CD4-positive, alpha-beta T cell treated with Interleukin-17A for 1 hour (primary cell): ENCODE measurements at places on chromosomes 3 and 15.

DNA sequence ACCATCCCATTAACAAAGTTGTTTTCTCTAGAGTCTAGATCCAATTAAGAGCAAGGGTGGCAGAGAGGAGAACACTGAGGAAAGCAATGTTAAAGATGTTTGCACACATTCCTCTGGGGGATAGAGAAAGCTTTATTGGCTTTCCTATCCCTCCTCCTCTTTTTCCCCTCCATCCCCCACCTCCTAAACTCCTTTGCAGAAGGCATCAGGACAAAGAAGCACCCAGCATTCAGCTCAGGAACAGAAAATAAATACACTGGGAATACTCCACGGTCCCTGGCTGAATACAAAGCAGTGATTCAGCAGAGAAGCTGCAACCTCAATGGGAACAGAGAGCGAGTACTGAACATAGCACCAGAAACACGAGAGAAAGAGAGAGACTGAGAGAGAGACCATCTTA lies 21.9 kb downstream of the LSAMP start:
- no peak for DNase-seq

DNA sequence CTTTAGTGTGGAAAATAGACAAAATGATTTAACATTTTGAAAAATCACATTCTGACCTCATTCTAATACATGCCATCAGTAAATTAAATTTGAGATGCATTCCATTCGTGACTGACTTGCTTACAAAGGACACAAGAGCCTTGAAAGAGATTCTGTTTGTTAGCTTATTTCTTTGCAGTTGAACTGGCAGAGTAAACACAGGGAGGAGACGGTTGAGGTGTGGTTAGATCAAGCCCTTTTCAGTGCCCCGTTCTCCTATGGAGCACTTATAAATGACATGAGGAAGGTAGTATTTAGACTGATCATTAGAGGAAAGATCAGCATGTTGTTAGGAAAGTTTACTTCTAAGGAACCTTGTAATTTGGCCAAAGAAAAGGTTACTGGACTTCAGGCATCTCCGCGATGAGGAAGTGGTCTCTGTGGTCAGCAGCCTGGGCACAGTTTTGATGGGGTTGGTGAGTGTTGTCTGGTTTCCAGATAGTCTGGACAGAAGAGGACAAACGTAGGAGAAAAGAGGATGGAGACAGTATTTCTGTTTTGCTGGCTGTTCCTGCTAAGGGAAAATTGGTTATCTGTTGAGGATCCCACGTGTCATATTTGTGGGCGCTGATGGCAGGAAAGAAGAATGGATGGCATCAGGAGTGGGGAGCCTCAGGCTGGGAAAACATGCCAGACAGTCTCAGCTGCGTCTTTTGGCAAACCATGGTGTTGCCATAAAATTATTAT lies 328.9 kb upstream of the TBL1XR1 start:
- DNase-seq: no peak

- DNase-seq: no peak
These were observed 77.6 kb downstream of the GALK2 start for GRCh38 chr15:49247556-49248110.

DNA sequence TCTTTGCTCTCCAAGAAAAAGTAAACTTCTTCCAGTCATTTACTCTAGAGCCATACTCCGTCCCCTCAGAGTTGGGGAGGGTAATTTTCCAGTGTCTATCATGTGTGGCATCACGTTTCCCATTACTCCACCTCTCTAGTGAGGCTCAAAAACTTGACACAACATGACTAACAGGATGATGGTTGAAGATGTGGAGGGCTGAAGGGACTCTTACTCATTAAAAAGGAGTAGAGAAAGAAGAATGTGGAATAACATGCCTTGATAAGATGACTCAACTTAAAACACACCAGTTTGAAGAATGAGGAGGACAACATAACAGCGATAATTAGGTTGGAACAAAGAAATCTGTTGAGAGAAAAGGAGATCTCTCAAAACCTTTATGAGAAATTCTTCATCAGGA lies 894.3 kb downstream of the OTOL1 start:
- no peak for DNase-seq

GRCh38 chr15:66650433-66650832 lies 51.6 kb upstream of the SMAD6 start:
- DNase-seq: no peak

- peak; percentile 36 for DNase-seq
These were observed 190.5 kb upstream of the CMC1 start for GRCh38 chr3:28050885-28051284.

DNA sequence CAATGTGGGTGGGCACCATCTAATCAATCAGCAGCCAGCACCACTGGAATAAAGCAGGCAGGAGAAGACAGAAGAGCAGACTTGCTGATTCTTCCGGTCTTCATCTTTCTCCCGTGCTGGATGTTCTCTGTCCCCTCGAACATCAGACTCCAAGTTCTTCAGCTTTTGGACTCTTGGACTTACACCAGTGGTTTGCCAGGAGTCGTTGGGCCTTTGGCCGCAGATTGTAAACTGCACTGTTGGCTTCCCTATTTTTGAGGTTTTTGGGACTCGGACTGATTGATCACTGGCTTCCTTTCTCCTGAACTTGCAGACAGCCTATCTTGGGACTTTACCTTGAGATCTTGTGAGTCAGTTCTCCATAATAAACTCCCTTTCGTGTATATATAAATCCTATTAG lies 292.8 kb downstream of the BCHE start:
- no peak for DNase-seq

- no peak for DNase-seq
These were observed 44.3 kb downstream of the ADGRG7 start for GRCh38 chr3:100653604-100654294.
